Vagina (tissue), 2 donors: ENCODE measurements at places on chromosomes 4 and X.

DNA sequence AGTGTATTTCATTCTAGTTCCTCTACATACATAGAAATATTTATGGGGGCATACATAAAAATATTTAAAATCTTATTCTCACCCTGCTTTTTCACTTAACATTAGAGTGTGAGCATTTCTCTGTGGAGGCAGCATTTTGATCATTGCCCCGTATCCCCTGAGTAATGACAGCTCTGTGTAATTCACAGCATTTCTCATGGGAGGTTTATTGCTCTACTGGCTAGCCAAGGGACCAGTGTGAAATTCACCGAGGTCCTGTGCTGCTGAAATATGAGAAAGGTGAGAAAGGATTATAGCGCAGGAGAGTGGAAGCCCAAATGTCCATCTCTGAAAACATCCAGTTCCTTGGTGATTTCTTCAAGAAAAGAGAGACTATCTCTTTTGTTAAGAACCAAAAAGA is 22.9 kb downstream of the PDGFC start:
- no peak overlapping the region for H3K27ac ChIP-seq
- H3K36me3 ChIP-seq: no peaks in the 10 kb centered on the region
- H3K4me1 ChIP-seq: peaks cover 49% of the 10 kb centered on the region
- DNase-seq: no peak
- H3K4me3 ChIP-seq: no peak overlapping the region

GRCh38 chrX:73647632-73648322 is 84.8 kb downstream of the CHIC1 start:
- no peaks in the 10 kb centered on the region for H3K36me3 ChIP-seq
- H3K4me3 ChIP-seq: no peak overlapping the region
- no peaks in the 10 kb centered on the region for H3K27me3 ChIP-seq
- no peaks in the 10 kb centered on the region for H3K4me1 ChIP-seq
- DNase-seq: no peak
- no peak overlapping the region for H3K27ac ChIP-seq

DNA sequence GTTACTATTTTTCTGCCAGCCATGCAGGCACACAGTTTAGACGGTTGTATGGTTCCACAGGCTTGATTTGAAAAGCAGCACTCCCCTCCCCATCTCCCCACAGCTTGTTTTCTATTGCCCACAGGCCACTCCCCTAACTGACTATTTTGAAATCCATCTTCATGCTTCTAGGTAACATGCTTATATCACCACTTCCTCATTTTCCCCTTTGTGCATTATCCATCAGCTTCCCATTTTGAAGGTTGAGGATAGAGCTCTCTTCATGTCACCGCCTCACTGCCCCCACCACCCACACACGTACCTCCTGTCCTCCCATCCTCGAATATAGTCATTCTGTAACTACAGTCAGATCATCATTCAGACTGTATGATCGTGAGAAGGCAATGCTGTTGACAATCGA is 224.7 kb downstream of the MID1 start:
- H3K27ac ChIP-seq: no peak overlapping the region
- DNase-seq: no peak
- no peaks in the 10 kb centered on the region for H3K36me3 ChIP-seq

DNA sequence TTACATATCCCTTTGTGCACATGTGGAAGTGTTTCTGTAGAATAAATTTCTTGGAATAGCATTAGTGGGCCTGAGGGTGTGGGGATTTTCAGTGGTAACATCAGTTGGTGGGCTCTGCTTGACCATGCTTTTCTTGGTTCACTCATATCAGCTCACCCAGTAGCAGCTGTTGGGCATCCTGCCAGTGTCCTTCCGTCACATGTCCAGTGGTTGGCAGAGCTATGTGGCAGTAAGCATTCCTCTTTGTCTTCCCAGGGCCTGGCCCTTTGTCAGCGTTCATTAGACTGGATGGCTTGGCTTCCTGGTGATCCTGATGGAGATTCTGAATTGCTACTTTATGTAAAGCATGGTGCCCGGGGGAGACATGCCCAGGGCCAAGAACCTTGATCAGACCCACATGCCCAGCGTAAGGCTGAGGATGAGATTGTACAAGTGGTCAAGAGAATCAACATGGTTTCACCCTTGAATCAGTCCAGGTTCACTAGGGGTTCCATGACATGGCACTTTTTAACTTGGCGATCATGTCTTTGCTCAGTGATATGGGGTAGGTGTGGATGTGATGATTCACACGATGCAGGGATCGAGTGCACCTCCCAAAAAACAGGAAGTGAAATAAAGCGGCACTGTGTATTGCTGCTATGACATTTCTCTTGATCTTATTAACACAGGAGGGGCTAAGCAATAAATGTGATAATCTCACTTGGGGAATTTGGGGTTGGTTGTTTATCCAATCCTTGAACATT is 72.1 kb upstream of the IGFBP7 start:
- H3K4me3 ChIP-seq: no peak overlapping the region
- H3K4me1 ChIP-seq: no peaks in the 10 kb centered on the region
- no peak for DNase-seq
- H3K27ac ChIP-seq: no peak overlapping the region

DNA sequence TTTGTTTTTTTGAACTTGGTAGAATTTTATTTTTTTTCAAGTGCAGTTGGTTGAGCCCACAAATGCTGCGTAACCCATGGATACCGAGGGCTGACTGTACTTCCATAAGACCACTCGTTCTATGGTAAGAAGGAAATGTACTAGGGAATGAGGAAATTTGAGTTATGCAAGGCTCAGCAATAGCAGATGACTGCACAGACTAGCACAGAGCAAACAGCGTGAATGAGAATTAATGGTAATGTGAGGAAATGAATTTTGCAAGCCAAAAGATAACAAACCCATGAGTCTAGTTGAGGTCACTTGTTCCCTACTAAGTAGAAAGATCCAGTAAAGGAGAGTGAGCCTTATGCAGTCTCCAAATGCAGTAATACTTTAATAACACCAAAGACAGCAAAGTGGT is 17.4 kb downstream of the GSPT2 start:
- H3K27me3 ChIP-seq: no peaks in the 10 kb centered on the region
- no peaks in the 10 kb centered on the region for H3K4me1 ChIP-seq
- no peak overlapping the region for H3K27ac ChIP-seq
- no peak overlapping the region for H3K4me3 ChIP-seq
- DNase-seq: no peak
- H3K36me3 ChIP-seq: no peaks in the 10 kb centered on the region
